ENCODE measurements at places on chromosomes 11 and 22.

DNA sequence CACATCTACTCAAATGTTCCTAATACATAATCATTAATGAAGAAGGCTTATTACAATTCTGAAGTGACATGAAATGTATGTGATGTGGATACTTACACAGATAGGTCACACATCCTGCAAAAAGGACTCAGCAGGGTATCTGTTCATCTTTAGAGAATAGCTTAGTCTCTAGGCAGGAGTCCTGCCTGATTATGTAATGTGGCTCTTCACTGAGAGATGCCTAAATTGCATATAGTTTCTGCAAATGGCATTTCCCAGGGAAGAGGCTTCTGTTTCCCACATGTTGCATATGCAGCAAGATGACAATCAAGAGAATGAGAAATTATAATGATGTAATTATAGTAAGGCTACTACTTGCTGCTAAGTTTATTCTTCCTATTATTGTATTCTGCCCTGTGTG is 58.8 kb upstream of the SLC36A4 start:
- DNase-seq = no peak

GRCh38 chr11:11391796-11392463 is 38.9 kb upstream of the CSNK2A3 start:
- no peak for DNase-seq

GRCh38 chr11:39910087-39910486 is 1549.4 kb downstream of the LRRC4C start:
- no peak for DNase-seq

GRCh38 chr22:27133019-27133431 is 475.6 kb downstream of the MIAT start:
- no peak for DNase-seq

DNA sequence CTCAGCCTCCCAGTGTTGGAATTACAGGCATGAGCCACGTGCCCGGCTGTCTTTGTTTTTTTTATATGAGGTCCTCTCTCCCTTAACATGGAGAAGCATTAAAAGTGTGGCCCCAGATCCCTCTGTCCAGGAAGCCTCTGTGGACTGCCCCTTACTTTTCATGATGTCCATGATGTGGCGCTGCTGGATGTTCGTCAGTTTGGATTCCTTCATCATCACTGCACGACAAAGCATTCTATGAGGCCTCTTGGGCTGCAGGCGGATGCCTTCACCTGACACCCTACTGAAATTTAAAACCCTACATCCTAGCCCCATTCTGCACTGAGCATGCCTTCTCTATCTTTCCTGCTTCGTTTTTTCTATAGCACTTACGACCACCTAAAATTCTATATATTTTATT is 2.1 kb downstream of the C22orf23 start:
- DNase-seq = no peak

DNA sequence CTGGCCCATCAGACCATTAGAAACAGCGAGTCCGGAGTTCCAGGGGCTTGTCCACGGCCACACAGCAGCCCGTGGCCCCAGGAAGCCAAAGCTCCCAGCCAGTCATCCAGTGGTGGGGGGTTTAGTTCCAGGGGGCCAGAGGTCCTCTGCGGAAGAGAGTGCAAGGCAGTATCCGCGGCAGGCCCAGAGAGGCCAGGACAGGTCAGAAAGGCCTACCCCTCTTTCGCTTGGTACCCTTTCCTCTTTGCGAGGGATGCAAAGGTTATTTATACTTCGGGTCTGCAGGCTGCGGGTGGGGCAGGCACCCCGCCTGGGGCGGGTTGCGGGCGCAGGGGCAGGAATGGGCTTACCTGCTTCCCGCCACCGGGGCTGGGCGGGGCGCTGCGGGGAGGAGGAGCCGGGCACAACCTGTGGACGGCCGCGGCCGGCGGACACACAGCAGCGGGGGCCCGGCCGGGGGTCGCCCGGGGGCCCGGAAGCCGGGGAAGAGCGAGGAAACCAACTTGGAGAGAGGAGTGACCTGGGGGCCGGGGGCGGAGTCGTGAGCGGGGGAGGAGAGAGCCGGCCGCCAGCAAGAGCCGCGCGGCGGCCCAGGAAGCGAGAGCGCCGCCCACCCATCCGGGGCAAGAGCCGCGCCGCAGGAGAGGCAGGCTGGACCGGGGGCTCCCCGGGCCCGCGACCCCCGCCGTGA is at the start of gene SH3BP1:
SH3BP1 (plus strand) TSS at position 600 of the 691 bp plus-strand sequence. CDS start 119 bp downstream, outside the sequence.
- DNase-seq = no peak

- DNase-seq = no peak
Measured at GRCh38 chr22:42721045-42721434, 370 bp upstream of the A4GALT start.

- DNase-seq = no peak
Measured at GRCh38 chr22:20979243-20979809, 2.8 kb upstream of the LZTR1 start.

- no peak for DNase-seq
Measured at GRCh38 chr22:25569361-25569760, 4.9 kb downstream of the GRK3 start.

- no peak for DNase-seq
Measured at GRCh38 chr22:24191381-24191841, 10.1 kb downstream of the SUSD2 start.

DNA sequence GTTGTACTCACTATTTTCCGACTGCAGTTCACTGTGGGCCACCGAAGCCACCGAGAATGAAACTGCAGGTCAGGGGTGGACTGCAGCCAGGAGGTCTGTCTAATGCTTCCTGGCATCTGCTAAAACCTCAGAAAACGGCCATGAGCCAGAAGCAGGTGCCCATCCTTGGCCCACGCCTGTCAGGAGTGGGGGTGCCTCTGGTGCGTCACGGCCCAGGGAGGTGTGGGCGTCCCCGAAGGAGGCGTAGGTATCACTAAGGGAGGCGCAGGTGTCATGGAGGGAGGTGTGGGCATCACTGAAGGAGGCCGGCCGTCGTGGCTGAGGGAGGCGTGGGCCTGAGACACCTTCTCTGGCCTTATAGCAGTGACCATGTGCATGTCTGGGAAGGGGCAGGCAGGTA is 456.2 kb downstream of the TBC1D22A start:
- DNase-seq = no peak

DNA sequence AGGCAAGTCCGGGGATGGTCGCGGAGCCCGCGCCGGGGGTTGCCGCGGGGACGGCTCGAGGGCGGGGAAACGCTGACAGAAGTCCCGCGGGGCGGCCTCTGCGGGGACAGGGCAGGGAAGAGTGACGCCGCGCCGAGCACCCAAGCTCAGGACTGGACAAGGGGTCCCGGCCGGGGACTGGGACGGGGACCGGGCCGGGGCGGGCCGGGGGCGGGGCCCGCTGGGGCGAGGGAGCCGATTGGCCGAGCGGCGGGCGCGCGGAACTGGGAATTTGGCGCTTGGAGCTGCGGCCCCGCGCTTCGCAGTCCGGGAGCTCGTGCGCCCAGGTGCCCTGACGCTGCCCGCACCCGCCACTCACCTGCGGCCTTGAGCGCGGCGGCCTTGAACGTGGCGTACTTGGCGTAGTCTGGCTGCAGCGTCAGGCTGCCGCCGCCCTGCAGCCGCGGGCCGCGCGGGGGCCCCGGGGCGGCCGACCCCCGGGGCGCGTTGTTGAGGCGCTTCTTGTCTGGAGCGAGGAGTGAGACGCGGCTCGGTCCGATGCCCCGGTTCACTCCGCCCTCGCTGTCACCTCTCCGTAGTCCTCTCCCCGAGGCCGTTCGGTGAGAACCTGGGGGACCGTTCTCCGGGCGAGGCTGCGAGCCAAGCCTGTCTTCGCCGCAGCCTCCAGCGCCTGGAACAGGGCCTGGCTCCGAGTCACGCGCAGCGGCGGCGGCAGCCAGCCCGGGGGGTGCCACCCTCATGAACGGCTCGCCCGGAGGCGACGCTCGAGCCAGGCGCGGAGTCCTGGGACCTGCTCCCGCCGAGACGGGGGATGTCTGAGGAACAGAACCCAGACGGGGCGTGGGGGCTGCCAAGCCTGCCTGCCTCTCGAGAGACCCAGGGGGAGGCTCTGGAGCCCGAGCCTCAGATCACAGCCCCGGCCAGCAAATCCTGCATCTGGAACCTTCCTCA is 4.5 kb downstream of the SHISA8 start:
- DNase-seq = no peak

DNA sequence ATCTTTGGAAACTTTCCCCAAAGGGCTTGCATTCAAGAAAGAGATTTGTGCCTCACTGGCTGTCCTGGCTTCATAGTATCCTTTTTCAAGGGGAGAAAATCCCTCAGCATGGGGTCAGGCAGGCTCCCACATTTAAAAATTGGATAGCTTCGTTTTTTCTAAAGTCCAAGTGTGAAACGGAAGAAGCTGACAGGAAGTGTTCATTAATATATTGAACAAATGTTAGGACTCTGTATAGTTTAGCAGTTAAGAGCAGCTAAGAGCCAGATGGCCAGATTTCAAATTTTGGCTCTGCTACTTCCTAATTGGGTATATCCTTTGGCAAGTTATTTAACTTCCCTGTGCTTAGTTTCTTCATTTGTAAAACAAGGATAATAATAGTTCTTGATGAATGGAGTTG is 354.9 kb upstream of the FAT3 start:
- DNase-seq = no peak

GRCh38 chr11:58575377-58576020 is at the start of gene LPXN:
Gene LPXN (minus strand): TSS chr11:58575856. CDS start chr11:58575772, 84 bp downstream.
- no peak for DNase-seq

- no peak for DNase-seq
Measured at GRCh38 chr22:42203609-42204008, 66.8 kb downstream of the TCF20 start.

- no peak for DNase-seq
Measured at GRCh38 chr11:17649261-17649660, 70.1 kb upstream of the MYOD1 start.

DNA sequence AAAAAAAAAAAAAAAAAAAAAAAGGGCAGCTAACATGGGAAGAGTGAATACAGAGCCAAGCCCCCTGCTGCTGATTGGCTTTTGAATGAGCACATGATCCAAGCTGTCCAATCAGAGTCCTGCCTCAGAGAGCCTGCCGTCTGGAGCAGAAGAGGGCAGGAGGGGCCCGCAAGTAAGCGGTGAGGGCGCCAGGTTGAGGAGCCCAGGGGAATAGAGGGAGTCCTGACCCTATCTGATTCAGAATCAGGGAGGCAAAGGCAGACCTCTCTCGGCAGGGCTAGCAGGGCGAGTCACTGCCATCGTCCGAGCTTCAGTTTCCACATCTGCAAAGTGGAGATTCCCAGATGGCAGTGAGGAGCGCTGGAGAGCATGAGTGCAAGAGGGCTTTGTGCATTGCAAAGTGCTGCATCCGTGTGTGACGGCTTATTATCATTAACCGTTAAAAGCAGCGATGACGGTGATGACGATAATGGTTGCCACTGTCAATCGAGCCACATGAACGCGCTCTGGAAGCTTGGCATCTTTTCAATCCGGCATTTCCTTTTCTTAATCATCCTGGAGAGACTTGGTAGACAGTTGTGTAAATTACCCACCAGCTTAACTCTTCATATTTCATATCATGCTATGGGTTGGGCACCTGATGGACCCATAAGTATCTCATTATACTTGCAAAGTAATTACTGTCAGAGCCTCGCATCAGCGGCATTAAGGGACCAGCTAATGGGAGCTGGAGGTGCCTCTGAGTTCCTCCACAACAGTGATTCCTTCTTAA is 68.6 kb upstream of the ATXN10 start:
- no peak for DNase-seq

- no peak for DNase-seq
Measured at GRCh38 chr11:45089251-45089650, 57.2 kb upstream of the PRDM11 start.

DNA sequence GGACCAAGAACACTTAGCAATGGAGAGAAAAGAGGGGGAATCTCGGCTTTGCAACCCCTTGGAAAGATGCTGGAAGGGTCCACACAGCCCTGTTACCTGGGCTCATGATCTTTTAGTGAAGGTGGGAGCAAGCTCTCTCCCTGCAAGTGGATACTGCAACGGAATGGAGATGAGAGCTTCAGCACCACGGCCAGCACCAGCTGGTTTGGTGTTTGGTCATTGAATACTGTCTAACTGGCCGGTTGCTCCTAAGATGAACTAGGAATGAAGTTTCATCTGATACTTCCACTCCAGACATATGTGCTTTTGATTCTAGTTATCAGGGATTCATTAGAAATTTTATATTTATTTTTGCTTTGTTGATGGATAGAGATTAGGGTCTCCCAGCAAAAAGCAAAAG is 16.3 kb downstream of the HTR3A start:
- DNase-seq = no peak

DNA sequence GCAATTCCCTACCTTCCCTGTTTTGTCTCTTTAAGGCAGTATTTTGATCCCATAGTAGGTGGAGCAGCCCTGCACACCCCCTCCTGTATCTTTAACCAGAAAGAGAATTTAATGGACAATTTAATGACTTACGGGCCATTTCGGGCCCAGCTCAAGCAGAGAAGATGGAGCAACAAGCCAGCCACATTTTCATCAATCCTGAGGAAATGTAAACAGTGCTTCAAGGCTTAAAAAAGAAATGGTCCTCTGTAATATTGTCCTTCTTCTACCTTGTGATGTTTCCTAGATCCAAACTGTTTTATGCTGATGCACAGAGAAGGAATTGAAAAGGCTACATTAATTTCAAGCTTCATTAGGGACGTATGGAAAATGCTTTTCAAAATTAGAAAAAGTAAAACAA is 88.6 kb downstream of the MTMR3 start:
- DNase-seq = no peak

- no peak for DNase-seq
Measured at GRCh38 chr11:15976433-15977045, 379.8 kb downstream of the SOX6 start.

DNA sequence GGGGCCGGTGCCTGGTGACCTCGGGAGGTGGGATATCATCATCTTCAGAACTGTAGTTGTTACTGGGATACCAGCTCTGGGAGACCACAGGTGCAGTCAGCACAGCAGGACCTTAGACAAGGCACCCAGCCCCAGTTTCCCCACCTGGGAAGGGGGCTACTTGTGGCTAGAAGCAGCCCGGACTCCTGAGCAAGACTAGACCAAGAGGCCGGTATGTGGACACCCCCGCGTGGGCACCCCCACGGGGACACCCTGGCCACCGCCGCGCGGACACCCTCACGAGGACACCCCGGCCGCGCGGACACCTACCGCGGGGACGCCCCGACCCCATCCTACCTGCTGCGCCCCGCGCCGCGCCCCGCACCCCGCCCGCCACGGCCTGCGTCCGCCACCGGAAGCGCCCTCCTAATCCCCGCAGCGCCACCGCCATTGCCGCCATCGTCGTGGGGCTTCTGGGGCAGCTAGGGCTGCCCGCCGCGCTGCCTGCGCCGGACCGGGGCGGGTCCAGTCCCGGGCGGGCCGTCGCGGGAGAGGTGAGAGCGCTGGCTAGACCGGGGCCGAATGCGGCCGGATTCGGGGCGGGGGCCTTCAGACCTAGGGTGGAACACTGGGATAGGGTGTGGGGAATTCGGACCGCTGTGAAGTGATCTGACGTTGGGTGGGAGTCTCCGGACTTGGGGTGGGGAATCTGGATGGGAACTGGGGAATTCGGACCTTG is at the start of the genes COMT and TXNRD2:
COMT (plus strand) TSS at position 408 of the 718 bp plus-strand sequence. CDS start 20,755 bp downstream, outside the sequence.
TXNRD2 (minus strand) TSS at position 454 of the 718 bp plus-strand sequence; CDS start at position 439, 15 bp downstream.
- DNase-seq = peak; percentile 35

DNA sequence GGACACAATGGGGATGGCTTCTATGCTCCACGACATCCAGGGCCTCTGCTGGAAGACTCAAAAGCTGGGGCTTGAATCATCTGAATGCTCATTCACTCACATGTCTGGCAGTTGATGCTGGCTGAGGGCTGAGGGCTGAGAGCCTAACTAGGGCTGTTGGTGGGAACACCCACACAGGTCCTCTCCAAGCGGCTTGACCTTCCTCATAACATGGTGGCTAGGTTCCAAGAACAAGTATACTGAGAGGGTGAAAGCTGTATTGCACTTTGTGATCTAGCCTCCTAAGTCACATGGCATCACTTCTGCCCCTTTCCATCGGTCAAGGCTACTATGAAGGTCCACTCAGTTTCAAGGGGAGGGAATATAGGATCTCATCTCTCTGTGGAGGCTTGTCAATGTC is 7.5 kb downstream of the TMEM151A start:
- DNase-seq = no peak

- DNase-seq = no peak
Measured at GRCh38 chr11:32576456-32576855, 7.2 kb upstream of the EIF3M start.

All from stimulated activated CD8-positive, alpha-beta memory T cell treated with anti-CD3 and anti-CD28 coated beads, Interleukin-15, amount 100 ng/mL, for 1 hour (primary cell).